ENCODE measurements at places on chromosomes 1 and 21.

DNA sequence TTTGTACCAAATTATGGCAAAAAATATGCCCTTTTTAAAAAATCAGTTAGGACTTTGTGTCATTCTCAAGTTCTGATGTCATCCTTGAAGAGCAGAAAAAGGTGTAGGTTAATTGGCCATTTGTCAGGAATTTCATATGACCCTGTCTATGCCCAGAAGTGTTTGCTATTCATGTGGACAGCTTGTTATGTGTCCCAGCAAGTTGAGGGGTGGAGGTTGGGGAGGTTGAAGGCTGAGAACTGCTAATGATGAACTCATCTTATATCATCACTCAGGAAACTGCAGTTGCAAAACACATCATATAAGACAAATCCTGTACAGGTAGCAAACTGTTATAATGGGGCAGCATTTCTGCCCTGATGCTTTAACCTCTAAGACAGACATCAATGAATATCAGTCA lies 106.5 kb downstream of the PHTF1 start:
- DNase-seq: no peak

GRCh38 chr1:230082211-230082610 lies 15.2 kb downstream of the GALNT2 start:
- DNase-seq: no peak

GRCh38 chr1:151972542-151973248 lies 21.0 kb downstream of the S100A10 start:
- DNase-seq: peak; percentile 77

GRCh38 chr1:219492717-219493116 lies 120.2 kb downstream of the ZC3H11B start:
- DNase-seq: no peak

DNA sequence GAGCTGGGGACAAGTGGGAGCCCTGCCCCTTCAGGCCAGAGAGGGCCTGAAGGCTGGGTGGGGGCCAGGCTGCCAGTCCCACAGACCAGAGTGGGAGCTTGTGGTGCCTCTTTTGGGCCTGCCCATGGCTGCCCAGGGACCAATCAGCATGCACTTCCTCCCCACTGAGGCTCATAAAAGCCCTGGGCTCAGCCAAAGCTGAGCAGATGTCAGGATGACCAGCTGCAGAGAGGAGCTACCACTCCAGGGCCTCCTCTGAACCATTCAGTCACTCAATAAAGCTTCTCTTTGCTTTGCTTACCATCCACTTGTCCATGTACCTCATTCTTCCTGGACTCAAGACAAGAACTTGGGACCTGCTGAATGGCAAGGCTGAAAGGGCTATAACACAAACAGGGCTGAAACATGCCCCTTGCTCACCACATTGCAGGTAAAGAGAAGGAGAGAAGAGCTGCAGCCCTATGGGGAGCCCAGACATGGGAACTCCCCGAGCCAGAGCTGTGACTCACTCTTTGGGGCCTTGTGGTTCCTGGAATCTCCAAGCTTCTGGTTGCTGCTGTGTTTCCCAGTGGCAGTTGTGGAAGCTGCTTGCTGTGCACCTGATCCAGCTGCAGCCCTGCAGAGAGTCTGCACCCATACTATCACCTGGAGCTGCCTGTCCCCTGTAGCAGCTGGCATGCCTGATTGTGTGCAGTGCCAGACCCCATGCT lies 82.0 kb downstream of the OLFML3 start:
- DNase-seq: no peak

DNA sequence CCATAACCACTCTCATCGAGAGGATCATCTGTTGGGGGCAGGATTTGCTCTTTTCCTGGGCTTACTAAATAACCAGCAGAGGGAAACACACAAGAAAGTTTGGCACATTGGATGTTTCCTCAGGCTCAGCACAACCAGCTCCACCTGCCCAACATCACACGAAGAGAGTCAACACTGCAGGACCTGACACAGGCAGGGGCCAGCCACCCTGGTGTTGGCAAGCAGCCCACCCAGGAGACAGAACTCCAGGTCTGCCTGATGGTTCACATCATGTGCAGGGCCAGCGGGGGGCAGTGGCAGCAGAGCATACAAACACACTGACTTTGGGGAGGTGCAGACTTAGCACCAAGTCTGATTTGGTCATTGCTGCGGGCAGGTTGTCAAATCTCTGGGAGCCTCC lies 182.3 kb upstream of the GALNT2 start:
- no peak for DNase-seq

- DNase-seq: no peak
These were observed 38.2 kb downstream of the KCNAB2 start for GRCh38 chr1:6083801-6084446.

GRCh38 chr1:84122780-84123382 lies 21.2 kb upstream of the PRKACB start:
- peak; percentile 46 for DNase-seq

DNA sequence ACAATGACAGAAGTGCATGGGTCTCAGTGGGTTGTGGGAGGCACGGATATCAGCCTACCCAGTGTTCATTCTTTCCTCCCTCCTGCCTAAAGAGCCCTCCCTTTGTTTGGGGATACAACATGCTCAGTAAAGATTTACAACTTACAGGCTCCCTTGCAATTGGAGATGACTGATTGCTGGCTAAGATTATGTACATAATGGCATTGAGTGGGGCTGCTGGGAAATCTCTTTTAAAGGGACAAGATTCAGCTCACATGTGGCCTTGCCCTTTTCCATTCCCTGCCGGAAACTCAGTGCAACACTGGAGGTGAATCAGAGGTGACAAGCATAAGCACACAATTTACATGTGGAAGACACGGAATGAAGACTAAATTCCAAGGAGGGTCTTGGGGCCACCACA lies 83.7 kb upstream of the CHRM3 start:
- DNase-seq: no peak

GRCh38 chr1:26767714-26768113 lies 20.0 kb upstream of the PIGV start:
- no peak for DNase-seq

DNA sequence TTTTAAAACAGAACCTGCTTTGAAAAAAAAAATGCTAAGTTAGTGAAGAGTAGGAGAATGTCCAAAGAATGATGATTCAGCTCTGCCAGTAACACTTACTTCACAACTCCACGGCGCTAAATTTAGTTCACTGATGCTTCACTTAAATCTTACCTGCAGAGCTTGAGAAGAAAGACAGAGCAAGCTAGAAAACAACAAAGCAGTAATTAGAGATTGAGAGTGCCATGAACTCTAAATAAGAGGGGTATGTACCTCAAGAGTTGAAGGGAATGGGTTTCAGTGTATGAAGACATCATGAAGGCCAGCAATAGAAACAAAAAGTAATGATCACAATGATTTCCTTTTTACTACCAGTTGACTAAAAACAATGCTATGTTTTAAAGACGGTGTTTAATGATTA lies 32.8 kb downstream of the EPRS1 start:
- DNase-seq: no peak

DNA sequence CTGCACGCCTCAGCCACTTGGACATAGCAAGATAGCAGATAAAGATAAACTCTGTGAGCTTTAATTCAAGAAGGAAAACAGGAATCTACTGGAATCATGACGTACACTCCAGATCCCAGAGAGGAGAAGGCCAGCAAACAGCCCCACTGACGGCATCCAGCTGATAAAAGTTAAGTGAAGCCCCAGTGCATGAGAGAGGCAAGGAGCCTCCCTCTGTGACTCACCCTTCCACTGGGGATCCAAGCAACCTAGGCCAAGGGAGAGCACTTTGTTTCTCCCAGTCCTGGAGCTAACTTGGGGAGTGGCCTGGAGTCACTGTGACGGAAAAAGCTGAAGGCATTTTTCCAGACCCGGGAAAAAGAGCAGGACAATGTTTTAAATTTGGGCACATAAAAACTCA lies 270.0 kb downstream of the AKT3 start:
- DNase-seq: no peak

GRCh38 chr21:45987121-45987711 lies 5.6 kb downstream of the COL6A1 start:
- no peak for DNase-seq

DNA sequence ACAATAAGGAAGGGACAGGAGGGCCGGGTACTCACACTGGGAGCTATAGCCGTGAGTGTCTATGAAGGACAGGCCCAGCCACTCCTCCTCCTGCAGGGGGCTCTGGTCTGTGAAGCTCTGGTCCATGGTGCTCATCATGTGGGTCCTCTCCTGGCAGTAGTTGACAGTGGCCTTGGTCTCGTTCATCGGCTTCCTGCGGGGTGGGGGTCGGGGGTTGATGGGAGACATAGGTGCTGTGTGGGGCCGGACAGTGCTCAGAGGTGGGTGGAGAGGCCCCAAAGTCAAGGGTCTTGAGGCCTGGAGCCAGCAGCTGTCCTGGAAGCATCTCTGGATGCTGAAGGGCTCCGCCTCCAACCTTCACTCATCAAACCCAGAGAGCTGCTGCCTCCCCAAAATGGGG lies 260.4 kb downstream of the PTPRU start:
- no peak for DNase-seq

- DNase-seq: no peak
These were observed 869.1 kb upstream of the B3GALT2 start for GRCh38 chr1:194055536-194055935.

DNA sequence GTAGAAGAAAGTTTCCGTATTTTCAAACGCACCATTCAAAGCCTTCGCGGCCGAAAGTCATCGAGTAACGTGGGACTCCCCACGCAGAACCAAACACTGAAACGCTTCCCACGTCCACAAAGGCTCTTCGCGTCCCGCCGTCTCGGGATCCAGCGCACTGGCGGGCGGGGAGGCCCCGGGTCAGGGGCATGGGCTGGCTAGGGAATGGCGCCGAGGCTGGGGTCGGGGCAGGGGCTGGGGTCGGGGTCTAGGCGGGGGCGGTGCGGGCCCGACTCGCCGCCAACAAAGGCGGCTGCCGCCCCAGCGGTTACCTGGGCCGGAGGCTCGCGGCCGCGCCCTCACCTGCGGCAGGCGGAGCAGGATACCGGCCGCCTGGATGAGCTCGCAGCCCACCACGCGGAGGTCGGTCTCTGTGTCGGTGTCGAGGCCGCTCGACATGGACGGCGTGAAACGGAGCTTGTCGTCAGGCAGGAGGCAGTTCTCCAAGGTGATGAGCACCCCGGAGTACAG lies 403 bp downstream of the CCNL2 start:
- DNase-seq: no peak

DNA sequence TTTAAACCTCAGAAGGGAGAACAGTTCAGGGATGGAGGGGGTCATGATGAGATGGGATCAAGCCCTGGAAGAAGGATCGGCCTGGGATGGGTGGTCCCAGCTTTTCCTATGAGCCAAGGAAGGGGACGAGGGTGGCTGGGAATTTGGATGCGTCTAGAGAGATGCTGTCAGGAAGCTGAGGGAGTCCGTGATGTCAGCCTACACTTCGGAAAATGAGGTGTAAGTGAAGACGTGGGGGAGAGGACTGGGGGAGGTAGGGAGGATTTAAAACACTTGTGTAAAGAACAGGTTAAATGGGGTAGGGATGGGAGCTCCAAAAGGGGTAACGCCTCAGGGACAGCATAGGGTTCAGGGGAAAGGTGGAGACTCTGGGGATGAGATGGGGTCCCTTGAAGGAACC lies 27.5 kb downstream of the DLGAP3 start:
- no peak for DNase-seq

DNA sequence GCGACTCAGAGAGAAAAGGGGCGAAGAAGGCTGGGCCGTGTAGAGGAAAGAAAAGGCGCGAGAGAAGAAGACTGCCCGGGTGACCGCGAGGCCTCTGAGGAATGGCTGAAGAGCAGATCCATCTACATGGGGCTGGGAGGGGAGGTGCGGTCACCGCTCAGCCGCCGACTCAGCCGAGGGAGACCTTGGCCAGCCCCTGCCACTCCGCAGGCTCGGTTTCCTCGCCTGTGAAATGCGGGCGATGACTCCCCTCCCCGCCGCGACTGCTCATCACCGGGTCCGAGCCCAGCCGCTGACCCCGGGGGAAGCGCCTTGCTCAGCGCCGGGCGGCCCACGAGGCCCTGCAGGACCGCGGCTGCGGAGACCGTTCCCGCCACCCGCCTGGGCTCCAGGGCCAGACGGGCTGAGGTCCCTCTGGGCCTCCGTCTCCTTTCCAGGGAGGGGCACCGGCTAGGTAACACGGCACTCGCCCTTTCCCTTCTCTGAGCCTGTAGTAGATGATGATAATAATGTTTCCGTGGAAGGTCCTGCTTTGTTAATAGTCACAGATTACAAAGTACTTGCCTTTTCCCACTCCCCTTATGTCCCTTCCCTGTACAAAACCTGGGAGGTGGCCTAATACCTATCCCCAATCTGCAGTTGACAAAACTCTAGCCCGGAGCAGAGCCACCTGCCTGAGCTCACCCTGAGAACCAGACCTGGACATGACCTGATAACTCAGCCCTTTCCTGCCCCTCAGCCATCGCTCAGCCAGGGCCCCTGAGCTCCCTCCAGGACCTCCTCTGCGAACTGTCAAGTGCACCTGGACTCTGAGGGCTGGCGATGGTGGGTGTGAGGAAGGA lies 1.6 kb upstream of the BSND start:
- no peak for DNase-seq

GRCh38 chr1:24932284-24932683 lies 2.2 kb upstream of the RUNX3 start:
- peak; percentile 26 for DNase-seq

DNA sequence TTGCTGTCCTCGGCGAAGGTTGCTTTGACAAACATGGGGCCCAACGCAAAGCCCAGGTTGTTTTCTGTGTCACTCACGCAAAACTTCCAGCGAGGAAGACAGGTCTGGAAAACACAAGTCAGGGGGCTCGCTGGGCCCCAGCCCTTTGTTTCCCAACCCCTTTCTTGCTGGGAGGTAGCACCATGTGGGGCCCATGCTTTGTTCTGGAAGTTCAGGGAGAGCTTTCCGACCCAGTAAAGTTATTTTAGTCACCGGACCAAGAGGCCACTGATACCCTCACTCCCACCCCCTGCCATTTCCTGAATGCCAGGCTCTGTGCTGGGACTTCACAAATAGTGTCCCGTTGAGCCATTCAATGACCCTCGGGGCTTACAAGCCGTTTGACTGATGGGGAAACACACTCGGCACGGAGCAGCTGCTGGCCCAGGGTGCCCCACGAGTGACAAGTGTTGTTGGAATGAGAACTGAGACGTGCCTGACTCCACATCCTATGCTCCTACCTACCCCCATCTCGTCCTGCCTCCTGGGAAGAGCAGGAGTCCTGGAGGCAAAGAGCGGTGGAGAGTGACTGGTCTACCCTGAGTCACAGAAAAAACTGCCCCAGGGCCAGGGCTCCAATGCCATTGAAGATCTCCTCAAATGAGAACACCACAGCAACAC lies 52.0 kb downstream of the ECE1 start:
- no peak for DNase-seq

DNA sequence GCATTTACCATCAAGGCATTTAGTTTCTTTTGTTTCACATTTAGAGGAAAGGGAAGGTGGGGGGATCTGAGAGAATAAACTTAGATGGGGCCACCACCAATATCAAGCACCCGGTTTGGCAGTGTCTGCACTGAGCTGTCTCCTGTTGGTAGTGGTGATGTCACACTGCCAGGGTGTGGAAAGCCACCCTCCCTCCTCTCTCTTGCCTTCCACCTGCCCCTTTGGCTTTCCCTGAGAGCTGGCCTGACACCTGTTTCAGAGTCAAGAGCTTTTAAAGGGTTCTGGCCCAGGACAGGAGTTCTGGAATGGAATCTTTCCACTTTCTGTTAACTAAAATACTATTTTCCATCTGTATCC lies 13.4 kb downstream of the ATF3 start:
- no peak for DNase-seq

Data from A549 (cell line).